ENCODE measurements at places on chromosomes 6 and 20.
A peak's percentile ranks its signal among the peaks of the same experiment; 100 is the strongest.

GRCh38 chr6:97865612-97866011 lies 582.6 kb upstream of the MMS22L start:
- DNase-seq, result no peak

GRCh38 chr20:8373579-8373978 lies 241.5 kb downstream of the PLCB1 start:
- DNase-seq, result no peak

GRCh38 chr6:98779618-98780017 lies 54.8 kb upstream of the POU3F2 start:
- no peak for DNase-seq

GRCh38 chr20:49338061-49338460 lies 60.2 kb upstream of the ZNFX1 start:
- DNase-seq, result no peak

DNA sequence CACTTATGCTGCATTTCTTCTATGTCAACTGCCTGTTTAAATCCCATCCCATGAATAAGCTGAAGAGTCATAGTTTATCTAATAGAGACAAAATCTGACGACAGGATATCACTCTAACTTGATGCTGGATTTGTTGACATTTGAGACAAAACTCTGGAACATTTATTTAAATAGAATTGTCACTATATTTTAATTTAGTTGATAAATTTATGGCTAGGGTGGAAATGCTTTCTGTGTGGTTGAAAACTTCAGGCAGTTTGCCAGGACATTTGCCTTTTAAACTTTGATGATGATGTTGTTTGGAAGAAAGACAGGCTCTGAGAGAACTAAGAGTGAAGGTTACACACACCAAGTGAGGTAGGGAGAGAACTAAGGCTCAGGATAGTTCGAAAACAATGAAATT lies 68.1 kb downstream of the GJA1 start:
- DNase-seq, result no peak

- DNase-seq, result peak; percentile 30
Observed at GRCh38 chr20:33685328-33686099, 671 bp downstream of the E2F1 start.

DNA sequence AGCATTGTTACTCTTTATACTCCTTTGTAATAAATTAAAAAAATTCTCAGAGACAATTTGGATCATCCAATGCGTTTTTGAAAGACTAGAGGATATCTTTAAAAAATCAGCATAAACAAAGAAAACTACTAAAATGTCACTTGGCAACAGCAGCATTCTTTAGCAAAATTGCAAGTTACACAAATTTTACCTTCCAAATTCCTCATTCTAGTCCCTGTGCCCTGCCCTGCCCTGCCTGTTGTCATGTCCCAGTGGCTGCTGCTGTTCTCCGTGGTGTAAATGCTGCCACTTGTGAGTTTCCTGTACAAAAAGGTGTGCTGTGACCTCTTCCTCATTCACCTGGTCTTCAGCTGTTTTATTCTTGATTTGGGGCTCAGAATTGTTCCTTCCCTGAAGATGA lies 83.2 kb downstream of the CDC5L start:
- no peak for DNase-seq

- DNase-seq, result no peak
Observed at GRCh38 chr6:150306290-150306689, 62.5 kb upstream of the IYD start.

GRCh38 chr6:150866991-150867501 lies 1.5 kb downstream of the MTHFD1L start:
- no peak for DNase-seq

- no peak for DNase-seq
Observed at GRCh38 chr6:169292338-169293124, 38.9 kb upstream of the THBS2 start.

DNA sequence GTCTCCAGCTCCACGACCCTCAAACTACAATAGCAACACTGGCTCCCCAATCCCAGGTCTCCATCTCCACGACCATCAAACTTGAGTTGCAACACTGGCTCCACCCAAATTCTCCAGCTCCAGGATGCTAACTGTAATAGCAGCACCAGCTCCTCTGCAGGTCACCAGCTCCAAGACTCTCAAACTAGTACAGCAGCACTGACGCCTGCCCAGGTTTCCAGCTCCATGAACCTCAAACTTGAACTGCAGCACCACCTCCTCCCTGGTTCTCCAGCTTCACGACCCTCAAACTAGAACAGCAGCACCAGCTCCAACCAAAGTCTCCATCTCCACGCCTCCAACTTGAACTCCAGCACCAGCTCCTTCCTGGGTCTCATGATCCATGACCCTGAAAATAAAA lies 353.8 kb downstream of the PREX1 start:
- no peak for DNase-seq

DNA sequence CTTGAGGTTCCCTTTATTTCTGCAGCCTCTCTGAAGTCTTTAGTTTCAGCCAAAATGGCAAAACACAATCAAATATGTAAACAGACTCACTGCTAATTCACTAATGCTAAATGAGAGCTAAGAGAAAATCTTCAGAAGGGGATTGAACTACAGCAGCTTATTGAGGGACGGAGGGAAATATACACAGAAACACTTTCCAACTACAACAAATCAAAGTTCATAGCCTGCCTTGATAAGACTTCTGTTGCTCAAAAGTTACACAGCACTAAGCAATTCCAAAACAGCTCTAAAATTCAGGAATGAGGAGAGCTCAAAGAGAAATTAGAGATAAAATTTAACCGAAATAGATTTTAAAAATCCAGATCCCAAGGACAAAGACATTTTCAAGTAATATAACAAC lies 1.7 kb downstream of the TCP11 start:
- DNase-seq, result no peak

- no peak for DNase-seq
Observed at GRCh38 chr6:118387921-118388701, 160.0 kb upstream of the PLN start.

DNA sequence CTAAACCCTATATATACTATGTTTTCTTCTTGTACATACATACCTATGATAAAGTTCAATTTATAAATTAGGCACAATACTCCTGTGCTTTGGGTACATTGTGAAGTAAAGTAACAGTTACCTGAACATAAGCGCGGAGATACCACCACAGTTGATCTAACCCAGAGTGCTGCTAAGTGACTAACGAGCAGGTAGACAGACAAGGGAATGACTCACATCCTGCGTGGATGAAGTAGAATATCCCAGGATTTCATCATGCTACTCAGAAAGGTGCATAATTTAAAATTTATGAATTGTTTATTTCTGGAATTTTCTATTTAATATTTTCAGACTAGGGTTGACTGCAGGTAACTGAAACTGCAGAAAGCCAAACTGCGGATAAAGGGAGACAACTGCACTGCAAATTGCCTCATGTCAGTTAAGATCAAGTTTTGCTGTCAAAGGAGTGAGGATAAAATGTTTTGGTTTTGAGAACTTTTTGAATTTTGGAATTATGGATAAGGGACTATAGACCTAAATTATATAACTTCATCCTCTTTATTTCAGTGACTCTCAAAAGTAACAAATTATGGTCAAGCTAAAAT lies 14.4 kb downstream of the MKKS start:
- DNase-seq, result no peak

- no peak for DNase-seq
Observed at GRCh38 chr6:49964064-49964463, at the start of gene DEFB114. Gene DEFB114, minus strand, starts transcription at chr6:49964164. Its CDS starts 59 bp downstream, at chr6:49964105.

- no peak for DNase-seq
Observed at GRCh38 chr6:36752187-36752885, 54.7 kb downstream of the RAB44 start.

DNA sequence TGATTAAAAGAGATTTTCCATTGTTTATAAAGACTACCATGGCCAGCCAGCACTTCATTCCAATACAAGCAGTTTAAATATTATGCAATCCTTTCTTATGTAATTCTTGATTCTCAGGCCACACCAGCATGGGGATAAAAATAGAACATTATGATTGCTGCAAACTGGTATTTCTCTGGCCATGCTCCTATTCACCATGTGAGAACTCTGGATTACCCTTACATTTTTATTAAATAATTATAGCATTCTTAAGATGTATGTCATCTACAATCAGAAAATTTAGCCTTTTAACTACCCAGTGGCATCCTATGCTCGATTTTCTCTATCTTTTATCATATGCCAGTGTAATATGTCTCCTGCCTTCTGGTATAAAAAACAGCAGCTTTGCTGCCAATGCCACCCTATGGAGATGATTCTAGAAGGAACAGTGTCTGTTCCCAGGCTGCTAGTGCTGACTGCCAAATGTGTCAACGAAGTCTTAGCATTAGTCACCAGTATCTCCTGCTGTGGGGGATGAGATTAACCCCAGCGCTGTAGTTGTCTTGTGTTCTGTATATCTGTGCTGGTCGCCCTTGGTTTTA lies 501.4 kb downstream of the BCKDHB start:
- no peak for DNase-seq

DNA sequence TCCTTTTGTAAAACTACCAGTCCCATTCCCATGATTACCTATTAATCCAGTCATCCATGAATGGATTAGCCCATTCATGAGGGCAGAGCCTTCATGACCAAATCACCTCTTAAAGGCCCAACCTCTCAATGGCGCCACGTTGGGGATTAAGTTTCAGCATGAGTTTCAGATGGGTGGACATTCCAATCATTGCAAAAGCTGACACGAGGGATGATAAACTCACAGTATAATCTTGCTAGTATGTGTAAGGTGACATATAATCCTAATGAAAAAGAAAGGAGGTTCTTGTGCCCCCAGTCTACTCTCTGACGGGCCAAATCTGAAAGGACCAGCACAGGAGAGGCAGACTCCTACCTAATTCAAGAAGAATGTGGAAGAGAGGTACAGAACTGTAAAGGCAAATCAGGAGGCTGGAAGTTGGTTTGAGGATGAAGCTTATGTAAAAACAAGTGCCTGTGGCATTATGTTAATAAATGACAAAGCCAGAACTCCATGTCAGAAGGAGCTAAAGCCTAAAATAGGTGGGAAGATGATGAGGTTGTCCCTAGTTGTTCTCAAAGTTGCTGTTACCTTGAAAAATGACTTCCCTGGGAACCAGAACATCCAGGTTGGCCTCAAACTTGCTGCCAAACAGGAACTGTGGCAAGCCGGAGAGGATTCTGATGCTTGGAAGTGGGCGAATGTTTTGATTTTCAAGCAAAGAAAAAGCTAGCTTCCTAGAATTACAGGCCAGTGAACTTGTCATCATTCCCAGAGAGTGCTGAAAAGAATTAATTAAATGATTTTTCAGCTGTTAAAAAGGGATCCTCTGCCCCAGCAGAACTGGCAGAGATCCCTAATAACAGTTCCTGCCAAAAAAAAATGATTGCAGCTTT lies 106.5 kb upstream of the TIAM2 start:
- no peak for DNase-seq

GRCh38 chr6:40395066-40395697 lies 192.0 kb downstream of the LRFN2 start:
- no peak for DNase-seq

- no peak for DNase-seq
Observed at GRCh38 chr6:24188578-24189080, 62.6 kb downstream of the NRSN1 start.

- DNase-seq, result no peak
Observed at GRCh38 chr20:18986895-18987580, 173.5 kb downstream of the SCP2D1 start.

GRCh38 chr6:150373260-150373701 lies 4.5 kb downstream of the IYD start:
- DNase-seq, result no peak

DNA sequence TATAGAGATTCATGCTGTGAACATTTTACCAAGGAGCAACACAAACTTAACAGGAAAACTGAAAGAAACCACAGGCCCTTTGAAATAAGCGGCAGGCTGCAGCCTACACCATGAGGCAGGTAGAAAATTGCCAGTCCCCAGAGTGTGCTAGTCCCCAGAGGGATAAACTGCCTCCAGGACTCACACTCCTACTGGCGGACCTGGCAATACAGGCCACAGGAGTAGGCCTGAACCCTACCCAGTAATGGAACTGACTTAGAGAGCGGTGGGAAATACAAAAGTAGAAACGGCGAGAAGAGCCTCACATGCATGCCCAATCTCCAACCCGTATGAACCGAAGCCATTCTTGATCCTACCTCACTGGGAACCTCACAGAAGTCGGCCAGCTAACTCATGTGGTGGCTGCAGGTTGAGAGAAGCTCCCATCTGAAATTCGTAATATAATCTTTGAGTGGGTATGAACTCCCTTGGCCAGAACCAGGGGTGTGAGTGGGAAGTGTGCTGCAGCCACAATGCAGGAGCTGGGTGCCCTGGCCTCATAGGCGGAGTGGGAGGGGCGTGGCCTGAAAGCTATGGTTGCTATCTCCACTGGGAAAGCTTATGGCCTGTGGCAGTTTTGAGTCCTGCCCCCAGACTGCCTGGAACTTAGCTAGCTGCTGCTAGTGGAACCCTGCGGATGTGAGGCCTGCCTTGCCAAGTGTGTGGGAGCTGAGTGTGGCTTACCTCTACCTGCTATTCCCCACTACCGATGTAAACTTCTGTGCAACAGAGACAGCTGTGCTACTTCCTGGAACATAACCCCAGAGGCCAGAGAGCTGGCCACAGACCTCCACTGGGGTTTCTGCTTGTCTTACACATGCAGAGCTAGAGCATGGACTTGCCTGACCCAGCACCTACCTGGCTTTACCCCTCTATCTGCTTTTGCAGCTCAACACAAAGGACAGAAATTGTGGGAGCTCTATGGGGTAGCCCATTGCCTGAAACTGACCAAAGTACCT lies 146.5 kb upstream of the COL21A1 start:
- no peak for DNase-seq

DNA sequence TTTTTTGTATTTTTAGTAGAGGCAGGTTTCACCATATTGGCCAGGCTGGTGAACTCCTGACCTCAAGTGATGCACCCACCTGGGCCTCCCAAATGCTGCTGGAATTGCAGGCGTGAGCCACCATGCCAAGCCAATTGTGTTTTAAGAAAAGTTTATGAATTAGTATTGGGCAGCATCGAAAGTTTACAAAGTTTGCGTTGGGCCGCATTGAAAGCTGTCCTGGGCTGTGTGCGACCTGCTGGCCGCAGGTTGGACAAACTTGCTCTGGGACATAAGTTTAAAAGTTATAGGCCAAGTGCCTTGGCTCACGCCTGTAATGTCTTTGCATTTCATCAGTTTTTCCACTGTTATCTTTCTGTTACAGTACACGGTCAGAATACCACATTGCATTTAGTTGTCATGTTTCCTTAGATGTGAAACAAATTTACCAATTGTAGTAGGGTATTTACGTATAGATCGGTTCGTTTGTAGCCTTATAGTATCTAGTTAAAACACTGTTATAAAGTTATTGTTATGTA lies 39.5 kb downstream of the ASXL1 start:
- no peak for DNase-seq

Measured in activated gamma-delta T cell (primary cell).